ENCODE measurements at places on chromosomes 3 and 15.

DNA sequence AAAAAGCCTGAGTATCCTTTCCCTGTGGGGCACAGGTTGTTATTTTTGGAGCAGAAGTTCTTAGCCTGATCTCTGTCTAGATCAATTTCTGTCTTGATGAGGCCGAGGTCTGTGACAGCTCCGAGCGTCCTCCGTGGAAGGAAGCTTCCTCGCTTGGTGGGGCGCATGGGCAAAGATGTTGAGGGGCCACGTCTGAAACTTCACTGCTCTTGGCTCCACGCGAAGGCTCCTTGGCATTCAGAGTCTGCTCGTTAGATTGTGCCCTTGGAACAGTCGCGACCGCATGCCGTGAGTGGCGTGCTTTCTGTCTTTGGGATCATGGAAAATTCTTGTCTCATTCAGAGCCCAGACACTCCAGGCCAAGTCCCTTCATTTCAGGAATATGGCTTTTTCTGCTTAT lies 13.7 kb downstream of the GRK7 start:
- DNase-seq, result no peak

- peak; percentile 62 for DNase-seq
These were observed 38.2 kb upstream of the SUCLG2 start for GRCh38 chr3:67692621-67693020.

DNA sequence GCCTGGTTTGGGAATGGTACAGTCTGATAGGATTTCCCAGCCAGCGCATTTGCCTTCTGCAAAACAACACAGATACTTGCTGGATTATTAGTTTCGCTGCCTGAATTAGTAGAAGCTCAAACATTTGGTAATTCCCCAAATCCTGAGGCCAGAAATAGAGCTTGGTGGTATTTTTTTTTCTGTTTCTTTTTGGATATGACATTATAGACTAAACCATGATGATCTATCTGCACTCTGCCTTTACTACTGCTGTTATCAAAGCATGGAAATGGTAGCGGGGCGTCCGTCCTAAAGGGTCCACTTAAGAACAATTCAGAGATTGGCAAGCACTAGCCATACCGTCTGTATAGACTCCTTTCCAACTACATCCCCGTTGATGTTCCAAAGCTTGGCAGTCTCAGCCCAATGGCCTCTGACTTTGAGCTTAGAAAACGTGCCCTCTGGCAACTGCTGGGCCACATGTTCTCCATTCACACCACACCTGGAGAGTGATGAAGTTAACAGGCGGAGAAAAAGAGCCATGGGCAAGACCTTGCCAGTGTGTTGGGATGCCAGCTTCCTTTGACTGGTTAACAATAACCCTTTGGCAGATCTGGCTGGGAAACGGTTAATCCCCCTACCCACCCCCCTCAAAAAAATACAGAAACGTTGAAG lies 241.0 kb upstream of the NR2F2 start:
- peak; percentile 27 for DNase-seq

- peak; percentile 92 for DNase-seq
These were observed 207.1 kb downstream of the TBC1D2B start for GRCh38 chr15:77870195-77871065.

DNA sequence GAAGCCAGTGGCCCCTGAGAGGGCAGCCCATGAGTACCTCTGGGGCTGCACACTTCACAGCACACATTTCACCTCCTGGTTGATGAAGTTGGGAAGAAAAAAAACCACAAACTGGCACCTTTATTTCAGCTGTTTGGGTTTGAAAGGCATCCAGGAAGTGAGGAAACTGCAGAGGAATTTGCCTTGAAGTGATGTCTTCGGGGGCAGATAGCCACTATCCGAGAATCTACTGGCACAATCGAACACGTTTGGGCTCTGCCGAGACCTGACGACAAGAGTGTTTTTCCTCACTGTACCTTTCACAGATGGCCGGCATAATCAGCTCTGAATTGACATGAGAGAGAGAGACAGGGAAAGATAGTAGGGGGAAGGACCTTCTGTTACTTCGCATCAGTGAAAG lies 59.7 kb downstream of the LRIG1 start:
- DNase-seq, result peak; percentile 52

DNA sequence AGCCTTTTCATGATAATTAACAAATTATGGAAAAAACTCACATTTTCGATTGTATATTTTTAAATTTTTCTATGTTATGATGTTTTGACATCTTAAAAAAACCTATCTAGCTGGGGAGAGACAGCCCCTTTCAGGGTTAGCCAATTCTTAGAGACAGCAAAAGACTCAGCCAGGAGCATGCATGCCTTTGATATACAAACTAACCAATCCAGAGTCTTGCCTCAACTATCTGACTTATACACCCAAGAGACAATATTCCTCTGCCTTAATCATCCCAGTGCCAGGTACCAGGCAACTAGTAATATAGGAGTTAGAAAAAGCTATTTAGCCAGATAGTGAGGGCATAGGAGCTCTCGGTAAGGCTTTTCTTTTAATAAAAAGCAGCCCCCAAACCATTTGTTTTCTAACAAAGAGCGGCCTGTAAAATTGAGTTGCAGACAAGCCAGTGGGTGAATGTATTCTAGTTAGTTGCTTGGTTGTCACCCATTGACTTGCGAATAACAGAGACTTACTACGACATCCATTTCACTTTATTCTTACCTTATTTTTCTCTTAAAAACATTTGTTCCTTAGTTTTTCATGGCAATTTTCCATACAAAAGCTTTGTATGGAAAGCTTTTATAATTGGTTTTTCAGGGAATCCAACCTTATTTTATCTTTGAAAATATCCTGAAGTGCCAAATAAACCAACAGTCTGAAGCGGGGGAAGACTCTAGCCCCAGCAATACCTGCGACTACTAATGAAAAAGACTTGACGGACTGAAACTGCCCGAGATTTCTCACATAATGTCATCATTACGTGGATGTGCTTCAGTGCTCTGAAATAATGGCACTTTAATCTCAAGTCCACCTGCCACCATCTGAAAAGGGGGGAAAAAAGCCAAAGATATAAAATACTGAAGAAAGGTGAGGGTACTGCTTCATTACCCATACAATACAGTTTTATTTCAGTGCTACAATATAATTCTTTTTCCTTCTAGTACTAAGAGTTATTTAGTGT lies 64.6 kb upstream of the ATP2C1 start:
- DNase-seq, result peak; percentile 24

DNA sequence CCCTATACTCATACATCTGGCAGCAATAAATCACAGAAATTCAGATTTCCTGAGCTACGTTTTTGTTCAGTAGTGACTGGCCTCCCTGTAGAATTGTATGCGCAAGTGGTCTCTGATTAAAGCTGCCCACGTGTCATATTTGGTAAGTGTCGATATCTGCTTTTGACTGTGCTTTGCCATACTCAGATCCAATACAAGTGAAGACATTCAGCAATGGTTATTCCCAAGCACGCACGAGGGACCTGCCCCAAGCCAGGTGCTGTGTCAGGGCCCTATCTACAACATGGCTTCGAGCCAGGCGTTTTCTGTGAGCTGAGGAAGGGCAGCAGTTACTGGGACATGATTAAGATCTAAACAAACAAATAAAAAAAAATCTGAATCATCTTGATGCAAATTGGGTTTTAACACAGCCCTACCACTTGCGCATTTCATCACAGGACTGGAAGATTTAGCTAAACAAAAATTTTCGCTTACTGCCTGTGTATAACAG lies 47.2 kb upstream of the ICE2 start:
- no peak for DNase-seq

GRCh38 chr3:126287536-126288241 lies 69.5 kb downstream of the KLF15 start:
- peak; percentile 93 for DNase-seq

DNA sequence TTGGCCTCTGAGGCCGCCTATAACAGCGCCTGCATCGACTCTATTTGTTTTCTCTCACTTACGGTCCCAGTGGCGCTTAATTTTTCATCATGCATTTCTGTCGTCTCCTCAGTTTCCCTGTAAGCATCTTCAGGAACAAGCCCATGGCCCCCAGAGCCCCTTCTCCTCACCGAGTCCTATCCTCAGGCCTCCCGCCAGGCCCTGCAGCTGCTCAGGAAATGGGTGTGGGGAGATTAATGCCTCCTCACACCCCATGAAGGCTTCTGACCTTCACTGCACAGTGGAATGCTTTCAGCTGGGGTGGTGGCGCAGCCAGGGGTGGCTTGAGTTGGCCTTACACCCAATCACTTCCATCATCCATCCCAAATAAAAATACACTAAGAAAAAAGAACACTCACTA lies 260.4 kb downstream of the FAM43A start:
- DNase-seq, result no peak

DNA sequence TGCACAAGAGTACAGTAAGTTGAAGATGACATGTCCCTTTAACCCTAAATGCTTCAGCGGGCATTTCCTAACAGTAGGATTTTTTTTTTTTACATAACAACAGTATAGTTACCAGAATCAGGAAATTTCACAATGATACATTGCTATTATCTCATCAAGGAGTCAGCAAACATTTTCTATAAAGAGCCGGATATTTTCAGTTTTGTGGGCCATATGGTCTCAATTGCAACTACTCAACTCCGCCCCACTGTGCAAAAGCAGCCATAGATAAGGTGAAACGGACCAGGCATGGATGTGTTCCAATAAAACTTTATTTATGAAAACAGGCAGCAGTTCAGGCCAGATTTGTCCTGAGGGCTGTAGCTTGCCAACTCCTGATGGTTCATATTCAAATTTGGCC lies 130.6 kb downstream of the SMAD6 start:
- DNase-seq, result no peak
